Hepatocyte (in vitro differentiated cells): ENCODE measurements at places on chromosomes 7 and 10.

- no peak for DNase-seq
Observed at GRCh38 chr7:16063716-16064675, 357.3 kb downstream of the CRPPA start.

DNA sequence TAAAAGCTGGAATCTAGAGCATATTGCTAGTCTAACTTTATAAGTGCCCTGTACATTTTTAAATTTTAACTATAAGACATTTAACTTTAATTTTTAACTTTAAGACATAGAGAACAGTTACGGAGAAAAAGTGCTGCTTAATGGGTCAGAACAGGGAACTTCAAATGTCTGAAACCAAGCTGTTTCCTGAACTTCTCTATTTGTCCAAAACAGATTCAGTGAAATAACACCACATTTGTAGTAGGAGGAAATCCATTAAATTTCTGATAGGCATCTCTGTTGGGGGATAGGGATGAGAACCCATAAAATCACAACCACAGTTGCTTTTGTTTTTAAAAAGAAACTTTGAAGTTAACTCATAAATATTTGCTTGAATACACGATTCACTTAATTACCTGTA is 170.8 kb upstream of the ANK3 start:
- no peak for DNase-seq

- DNase-seq: peak; percentile 81
Observed at GRCh38 chr7:95430864-95431263, 4.0 kb downstream of the PON2 start.

GRCh38 chr10:113520261-113520660 is 32.6 kb upstream of the HABP2 start:
- no peak for DNase-seq

- DNase-seq: no peak
Observed at GRCh38 chr10:13183625-13184024, 22.3 kb downstream of the MCM10 start.

GRCh38 chr7:83305027-83305426 is 142.3 kb upstream of the PCLO start:
- no peak for DNase-seq

DNA sequence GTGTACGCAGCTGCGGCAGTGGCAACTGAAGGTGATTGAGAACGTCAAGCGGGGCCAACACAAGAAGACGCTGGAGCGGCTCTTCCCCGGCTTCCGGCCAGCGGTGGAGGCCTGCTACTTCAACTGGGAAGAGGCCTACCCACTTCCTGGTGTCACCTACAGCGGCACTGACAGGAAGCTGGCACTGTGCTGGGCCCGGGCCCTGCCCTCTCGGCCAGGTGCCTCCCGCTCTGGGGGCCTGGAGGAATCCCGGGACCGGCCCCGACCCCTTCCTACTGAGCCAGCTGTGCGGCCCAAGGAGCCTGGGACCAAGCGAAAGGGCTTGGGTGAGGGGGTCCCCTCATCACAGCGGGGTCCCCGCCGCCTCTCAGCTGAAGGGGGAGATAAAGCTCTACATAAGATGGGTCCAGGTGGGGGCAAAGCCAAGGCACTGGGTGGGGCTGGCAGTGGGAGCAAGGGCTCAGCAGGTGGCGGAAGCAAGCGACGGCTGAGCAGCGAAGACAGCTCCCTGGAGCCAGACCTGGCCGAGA is 6.5 kb downstream of the ZSWIM8 start:
- no peak for DNase-seq

GRCh38 chr7:28507525-28508282 is 95.4 kb downstream of the CREB5 start:
- no peak for DNase-seq

DNA sequence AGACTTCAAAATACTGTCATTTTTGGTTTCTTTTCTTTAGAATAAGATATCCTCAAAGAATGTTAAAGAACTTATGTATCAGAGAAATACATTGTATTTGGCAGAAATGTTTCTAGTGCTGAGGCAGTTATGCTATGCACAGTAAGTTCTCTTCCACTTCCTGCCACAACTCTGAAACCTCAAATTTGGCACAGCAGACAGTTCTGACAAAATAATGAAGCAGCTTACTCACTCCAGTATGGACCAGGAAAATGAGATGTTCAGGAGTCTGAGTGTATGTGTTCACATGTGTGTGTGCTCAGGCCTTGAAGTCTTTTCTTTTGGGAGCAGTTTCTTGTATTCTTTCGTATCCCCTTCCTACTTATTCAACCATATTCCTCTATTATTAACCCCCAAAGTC is 197.0 kb upstream of the AGK start:
- DNase-seq: no peak

DNA sequence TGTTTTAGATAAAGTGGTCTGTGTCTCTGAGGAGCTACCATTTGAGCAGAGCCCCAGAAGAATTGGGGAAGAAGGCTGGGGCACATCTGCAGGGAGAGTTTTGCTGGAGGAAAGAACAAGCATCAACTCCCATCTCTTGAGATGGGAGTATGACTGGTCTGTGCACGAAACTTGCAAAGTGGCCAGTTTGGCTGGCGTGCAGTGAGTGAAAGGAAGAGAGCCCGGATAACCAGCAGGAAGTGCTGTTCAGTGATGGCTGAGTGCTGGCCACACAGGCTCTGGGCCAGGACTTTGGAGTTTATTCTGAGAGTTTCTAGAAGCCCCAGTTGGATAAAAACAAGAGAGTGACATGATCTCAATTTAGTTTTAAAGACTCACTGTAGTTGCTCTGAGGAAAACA is 34.4 kb upstream of the SVIL start:
- DNase-seq: no peak
